ENCODE measurements at places on chromosomes 7 and 10.
A peak's percentile ranks its signal among the peaks of the same experiment; 100 is the strongest.

DNA sequence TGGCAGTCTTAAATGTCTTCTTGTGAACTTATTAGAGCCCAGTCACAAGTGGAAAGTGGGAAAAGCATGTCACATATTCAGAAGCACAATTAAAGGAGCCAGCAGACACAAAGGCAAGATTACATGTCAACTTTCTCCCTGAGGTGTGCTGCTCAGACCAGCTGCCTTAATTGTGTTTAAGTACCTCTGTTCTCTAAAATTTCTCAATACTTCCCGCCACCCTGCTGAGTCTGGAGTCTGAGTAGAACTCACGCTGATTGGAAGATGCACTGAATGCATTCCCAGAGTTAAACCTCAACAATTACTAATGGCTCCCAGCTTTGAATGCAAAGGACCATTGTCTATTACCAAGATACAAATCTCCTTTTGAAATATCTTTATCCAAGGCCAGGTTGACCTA is 166.4 kb upstream of the COBL start:
- DNase-seq: no peak

GRCh38 chr10:124535731-124536495 is 74.3 kb downstream of the LHPP start:
- DNase-seq: no peak

- DNase-seq: no peak
Measured at GRCh38 chr7:80134115-80134535, 506 bp upstream of the GNAI1 start.

DNA sequence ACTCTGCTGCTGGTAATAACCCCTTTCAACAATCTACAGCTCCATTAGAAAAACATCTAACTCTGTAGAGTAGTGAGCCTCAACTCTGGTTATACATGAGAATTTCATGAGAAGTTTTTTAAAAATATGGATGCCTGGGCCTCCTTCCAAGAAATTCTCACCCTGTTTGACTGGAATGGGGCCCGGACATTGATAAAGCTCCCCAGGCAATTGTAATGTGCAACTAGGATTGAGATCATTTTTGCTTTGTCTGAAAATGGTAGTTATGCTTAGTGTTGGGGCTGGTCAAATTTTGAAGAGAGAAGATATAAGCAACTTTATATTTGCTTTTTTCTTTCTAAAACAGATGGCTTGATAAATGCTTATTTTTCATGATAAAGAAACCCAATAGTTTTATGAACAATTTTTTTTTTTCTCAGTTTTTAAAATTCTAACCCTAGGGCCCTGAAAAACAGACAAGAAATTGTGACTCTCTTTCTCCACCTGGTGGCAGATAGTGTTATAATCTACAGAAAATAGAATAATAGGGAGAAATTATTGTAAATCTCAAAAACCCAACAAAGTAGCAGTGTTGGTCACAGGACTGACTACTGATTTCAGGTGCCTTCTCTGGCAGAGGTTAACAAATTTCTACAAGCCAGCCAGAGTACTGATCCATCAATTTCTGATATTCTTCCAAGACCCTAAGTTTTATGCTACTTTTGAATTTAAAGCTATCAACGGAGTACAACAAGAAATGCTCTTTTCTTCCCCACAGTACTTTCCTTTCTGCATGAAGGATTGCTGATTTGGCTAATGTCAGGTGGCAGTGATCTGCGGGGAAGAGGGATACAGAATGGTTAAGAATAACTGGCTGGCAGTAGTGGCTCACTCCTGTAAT is 174.8 kb downstream of the DKK1 start:
- DNase-seq: peak; percentile 34

DNA sequence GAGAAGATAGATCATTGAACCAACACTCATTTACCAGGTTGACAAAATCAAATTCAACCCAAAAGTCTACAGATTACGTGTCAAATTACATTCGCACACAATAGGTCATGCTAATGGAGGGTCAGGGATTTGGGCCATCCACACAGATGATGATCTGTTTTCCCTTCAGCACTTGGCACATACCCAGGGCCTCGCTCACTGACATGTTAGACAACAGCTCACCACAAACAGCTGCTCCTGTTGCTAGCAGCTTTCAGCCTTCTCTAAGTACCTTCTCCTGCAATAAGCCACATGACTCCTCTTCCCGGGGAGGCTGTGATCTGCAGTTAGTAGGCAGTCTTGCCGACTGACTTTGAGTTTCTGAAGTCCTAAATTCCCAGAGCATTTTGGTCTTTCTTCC is 18.4 kb downstream of the NKX2-3 start:
- peak; percentile 25 for DNase-seq

All from RKO (cell line).